Caco-2 (cell line): ENCODE measurements at places on chromosomes 1 and 21. TPM values are rescaled to one million over a fixed set of nuclear protein-coding genes. Genes with fewer than 3 reads are reported as not detected.

- DNase-seq: no peak
Measured at GRCh38 chr1:70990469-70991253, 57.0 kb downstream of the PTGER3 start.

GRCh38 chr21:16363518-16363917, 633.7 kb downstream of the USP25 start:
- DNase-seq: no peak

DNA sequence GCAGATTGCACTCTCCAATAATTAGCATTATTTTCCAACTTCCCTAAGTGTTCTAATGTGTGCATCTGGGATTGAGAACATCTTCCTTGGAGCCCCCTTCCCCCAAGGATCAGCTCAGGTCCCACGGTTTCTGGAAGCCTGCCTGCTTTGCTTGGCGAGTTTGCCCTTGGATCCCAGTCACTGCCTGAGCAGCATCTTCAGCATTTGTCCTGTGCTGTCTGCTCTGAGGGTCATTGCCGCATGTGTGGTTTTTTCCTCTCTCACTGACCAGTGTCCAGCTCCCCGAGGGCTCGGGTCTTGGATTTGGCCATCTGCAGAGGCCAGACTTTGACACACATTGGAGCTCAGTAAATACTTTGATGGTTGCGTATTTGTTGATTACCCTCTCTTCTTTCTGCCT, 18.1 kb downstream of the VANGL2 start:
- DNase-seq: no peak

DNA sequence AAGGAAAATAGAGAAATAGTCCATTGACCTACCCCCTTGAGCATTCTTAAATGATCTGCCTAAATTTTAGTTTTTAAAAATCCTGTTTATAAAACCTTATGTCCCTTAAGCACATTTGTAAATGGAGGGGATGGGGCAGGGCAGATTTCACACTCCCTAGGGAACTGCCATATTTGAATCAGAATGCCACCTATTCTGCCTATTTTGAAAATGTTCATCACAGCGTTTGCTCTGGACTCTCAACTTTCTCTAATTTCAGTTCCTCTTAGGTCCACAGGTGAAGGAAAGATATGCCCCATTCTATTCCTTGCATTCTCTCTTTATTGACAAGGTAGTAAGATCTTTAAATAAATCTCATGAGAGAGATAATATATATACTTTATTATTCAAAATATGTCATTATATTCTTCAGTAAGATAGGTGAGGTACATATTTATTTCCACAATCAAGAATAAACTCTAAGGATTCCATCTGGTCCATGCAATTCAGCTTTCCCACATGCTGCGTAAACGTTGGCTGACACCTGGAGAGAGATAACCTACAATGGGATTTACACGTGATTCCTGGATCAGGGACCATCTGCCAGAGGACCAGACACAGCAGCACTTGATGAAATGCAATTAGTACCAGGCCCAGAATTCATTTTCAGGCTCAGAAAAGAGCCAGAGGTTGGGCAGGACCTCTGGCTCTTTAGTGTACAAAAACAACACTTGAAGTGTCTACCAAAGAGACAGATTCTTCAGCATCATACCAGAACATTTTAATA, 1.2 kb upstream of the LPGAT1 start:
- DNase-seq: no peak

DNA sequence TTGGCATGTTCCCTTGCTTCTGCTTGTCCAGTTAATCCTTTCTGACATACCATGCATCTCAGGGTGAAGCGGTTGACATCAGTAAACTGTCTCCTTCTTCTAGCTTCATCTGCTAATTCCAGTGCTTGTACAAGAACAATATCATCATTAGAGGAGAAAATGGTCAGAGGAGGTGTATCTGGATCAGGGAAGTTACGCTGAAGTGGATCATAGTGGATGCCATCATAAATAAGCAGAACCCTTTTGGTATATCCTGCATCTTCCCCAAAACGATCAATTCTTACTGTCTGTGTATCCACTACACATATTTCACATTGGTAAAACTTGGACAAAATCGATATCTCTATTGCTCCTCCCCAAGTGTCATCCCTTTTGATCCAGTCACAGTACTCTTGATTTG, 2.0 kb downstream of the YOD1 start:
- DNase-seq: no peak

GRCh38 chr1:185816460-185816859, 82.3 kb downstream of the HMCN1 start:
- no peak for DNase-seq

DNA sequence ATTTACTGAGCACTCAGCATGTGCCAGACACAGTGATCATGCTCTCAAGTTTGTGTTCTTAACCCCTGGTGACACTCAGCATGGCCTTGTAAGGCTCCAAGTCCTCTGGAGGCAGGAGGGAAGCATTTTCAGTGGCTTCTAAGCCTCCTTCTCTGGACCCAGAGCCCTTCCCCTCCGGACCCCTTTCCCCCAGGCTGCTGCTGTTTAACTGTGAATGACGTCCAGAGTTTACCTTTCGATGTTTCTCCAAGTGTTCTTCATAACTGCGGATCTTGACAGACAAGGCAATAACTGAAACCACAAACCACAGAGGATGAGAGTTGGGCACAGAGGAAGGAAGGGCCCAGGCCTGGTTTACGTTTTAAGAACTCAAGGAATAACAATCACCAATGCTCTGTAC, 6.5 kb downstream of the MRPS15 start:
- no peak for DNase-seq

DNA sequence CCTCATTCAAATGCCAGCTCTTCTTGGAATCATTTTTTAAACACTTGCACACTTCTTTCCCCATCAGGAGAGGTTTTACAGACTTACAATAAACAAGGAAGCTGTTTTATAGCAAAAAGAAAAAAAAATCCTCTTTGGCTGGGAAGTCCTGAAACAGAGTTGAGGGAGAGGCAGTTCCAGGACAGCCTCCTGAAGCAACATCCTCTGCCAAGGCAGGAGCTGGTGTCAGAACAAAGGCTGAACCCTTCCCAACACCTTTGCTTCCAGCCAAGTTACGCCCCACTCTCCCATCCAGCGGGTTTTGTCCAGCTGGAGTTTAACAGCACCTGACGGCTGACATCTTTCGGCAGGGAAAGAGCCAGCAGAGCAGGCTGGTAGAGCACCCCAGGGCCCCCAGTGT, 287.8 kb downstream of the RRAGC start:
- DNase-seq: no peak

- DNase-seq: no peak
Measured at GRCh38 chr1:38213646-38214434, 167.2 kb upstream of the POU3F1 start.

DNA sequence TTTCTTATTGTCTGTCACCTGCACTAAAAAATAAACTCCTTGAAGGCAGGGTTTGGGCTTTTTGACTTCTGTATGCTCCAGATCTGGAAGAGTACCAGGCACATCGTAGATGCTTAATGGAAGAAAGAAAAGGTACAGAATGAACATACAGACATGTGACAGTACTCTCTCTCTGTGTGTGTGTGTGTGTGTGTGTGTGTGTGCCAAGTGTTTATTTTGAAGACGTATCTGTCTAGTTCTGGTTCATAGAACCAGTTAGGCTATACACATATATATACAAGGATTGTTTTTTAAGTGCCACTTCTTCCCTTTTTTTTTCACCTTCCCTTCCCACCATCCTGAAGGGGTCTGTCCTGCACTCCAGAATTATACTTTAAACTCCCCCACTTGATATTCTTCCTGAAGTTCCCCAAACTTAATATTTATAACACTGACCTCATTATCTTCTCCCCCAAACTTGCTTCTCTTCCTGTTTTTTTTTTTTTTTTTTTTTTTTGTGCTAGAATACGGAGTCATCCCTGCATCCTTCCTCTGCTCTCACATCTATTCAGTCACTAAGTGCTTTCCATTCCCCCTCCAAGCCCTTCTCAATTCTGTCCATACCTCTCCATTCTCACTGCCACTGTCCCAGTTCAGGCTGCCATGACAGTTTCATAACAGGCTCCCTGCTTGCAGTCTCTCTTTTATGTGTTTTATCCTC, 5.4 kb upstream of the KCNA3 start:
- DNase-seq: no peak

- no peak for DNase-seq
Measured at GRCh38 chr1:151716771-151717631, at the start of gene CELF3. Gene CELF3, minus strand, starts transcription at chr1:151716803. Its CDS starts 783 bp downstream, at chr1:151716020.

- peak; percentile 56 for DNase-seq
Measured at GRCh38 chr1:5620997-5621396, 371.2 kb downstream of the NPHP4 start.

DNA sequence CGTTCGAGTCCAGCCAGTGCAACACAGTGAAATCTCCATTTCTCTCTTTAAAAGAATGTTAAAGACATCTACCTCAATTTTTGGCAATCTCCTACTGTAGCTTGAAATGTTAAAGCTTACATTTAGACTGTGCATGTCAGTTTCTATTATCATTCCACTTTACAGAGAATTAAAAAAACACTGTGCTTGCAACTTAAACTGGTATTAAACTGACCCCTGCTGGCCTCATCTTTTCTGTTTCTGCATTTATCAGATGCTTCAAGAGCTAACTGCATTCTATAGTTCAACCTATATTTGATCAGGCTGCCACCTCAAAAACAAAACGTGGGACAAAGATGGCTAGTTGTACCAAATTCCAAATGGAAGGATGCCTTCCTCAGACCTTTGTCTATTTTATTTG, 226.5 kb downstream of the SMYD3 start:
- DNase-seq: peak; percentile 5

GRCh38 chr1:234119431-234119830, 215.0 kb downstream of the SLC35F3 start:
- DNase-seq: no peak

DNA sequence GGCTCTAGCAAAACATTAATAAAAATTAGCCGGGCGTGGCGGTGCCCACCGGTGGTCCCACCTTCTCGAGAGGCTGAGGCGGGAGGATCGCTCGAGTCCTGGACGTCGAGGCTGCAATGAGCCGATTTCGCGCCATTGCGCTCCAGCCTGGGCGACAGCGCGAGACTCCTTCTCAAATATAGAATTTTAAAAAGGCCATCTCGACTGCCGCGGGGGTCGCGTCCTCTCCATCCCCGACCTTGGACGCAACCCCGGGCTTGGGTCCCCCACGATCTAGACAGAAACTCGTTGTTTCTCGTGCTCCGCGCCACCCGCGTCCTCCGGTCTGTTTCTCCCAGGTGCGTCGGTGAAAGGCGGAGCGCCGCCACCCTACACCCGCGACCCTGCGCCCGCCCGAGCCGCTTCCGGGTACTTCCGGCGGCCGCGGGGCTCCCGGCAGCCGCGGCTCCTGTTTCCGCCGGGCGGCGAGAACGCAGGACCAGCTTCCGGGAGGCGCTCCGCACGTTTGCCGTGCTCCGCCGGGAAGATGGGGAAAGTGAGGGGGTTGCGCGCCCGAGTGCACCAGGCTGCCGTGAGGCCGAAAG, at the start of gene SLX9:
Gene SLX9 (plus strand): TSS at position 498 of the 584 bp plus-strand sequence. CDS start 29 bp downstream, at position 527.
- peak; percentile 87 for DNase-seq

DNA sequence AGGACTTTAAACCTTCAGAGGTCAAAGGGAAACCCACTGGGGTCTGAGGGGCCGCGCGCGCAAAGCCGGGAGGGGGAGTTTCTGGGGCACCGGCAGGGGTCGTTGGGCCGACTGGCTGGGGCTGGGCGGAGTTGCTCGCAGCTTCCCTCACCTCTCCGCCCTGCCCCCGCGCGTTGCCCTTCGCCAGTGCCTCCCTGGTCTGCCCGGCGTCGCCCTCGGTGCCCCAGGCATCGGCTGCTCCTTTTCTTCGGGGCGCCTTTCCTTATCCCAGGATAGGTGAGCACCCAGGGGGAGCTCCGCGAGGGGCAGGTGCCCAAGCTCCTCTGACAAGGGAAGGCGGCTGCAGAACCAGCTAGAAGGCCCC, 390 bp upstream of the NGF start:
- no peak for DNase-seq

- DNase-seq: no peak
Measured at GRCh38 chr1:235023711-235024439, 104.8 kb downstream of the TOMM20 start.

DNA sequence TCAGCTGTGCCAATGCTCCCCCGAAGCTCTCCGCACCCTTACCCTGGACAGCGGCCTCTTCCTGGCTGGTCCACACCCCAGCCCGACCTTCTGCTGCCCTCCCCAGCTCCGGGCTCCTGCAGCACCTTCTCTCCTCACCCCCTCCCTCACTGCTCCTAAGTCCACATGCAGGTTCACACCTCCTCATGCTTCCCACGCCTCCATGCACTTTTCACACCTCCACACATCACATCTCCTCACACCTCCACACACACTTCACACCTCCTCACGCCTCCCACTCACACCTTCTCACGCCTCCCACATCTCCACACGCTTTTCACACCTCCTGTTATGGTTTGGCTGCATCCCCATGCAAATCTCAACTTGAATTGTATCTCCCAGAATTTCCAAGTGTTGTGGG, 18.9 kb downstream of the GPR137B start:
- no peak for DNase-seq

GRCh38 chr1:34850382-34850781, 9.2 kb downstream of the SMIM12 start:
- DNase-seq: no peak

DNA sequence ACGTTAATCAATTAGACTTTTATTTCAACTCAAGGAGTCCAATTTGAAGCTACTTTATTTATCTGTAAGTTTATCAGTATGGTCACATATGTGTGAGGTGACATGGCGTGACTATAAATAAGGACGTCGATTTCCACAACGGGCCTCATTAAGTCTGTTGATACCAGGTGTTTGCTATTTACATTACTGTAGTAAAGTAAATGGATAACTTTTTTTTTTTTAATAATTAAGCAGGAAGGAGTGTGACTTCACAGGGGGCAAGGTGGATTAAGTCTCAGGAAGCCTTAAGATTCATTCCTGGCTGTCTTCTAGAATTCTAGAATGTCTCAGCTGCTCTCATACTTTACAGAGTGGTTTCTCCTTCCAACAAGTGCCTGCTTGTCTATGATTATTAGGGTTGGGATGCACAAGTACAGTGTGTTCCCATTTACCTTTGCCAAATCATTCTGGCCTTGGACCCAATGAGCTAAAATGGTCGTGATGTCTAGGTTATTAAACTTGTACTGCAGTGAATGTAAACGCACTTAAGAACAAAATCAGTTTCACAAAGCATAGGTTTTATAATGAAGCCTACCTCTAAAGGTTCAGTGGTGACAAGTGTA, 15.5 kb downstream of the MAP3K7CL start:
- DNase-seq: no peak

- DNase-seq: no peak
Measured at GRCh38 chr1:67001682-67002425, 52.1 kb downstream of the SLC35D1 start.

DNA sequence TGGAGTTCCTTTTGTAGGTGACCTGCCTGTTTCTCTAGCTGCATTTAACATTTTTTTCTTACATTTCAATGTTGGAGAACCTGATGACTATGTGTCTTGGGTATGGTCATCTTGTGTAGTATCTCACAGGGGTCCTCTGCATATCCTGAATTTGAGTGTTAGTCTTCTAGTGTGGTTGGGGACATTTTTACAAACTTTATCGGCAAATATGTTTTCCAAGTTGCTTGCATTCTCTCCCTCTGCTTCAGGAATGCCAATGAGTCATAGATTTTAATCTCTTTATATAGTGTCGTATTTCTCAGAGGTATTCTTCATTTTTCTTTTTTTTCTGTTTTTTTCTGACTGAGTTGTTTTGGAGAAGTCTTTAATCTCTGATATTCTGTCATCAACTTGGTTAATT, 684.0 kb downstream of the NCAM2 start:
- DNase-seq: no peak

GRCh38 chr1:19860418-19860817, 21.8 kb upstream of the OTUD3 start:
- DNase-seq: no peak

BCAS2 gene
- total RNA-seq: 29.8 and 30.1 TPM in 2 replicates

SLFNL1 gene
- total RNA-seq: 0.09 and 0.18 TPM in 2 replicates

TMEM269 gene
- total RNA-seq: 0.58 and 0.68 TPM in 2 replicates

B3GALT5 gene
- total RNA-seq: 0.18 and 0.39 TPM in 2 replicates

UMODL1 gene
- 0.20 and 0.21 TPM in 2 replicates for total RNA-seq

NCAM2 gene
- total RNA-seq: not detected in 2 replicates

KRTAP13-2 gene
- not detected in 2 replicates for total RNA-seq

SMIM1 gene
- total RNA-seq: 7.1 and 9.4 TPM in 2 replicates

AMY1A gene
- not detected in 2 replicates for total RNA-seq
